ENCODE measurements at places on chromosomes 6 and 20.

- no peak for DNase-seq
Observed at GRCh38 chr20:46694484-46694883, 5.2 kb upstream of the TP53RK start.

- DNase-seq = no peak
Observed at GRCh38 chr6:128017288-128017687, 116.4 kb upstream of the THEMIS start.

DNA sequence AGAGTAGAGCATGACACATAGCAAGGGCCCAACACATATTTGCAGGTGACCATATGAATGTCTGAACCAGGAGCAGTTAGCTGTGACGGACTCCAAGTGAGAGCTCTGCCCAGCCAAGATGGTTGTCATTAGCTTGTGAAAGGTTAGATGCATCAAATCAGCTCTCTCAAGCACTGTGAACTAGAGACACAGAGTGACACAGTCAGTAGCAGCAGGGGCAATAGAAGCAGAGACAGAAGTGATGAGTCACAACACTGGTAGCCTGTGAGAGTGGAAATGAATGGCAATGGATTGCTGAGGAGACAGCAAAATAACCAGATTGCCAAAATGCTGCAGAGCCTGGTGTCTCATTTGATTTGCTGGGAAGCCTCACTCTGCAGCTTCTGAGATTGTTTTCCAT lies 558.9 kb downstream of the PKHD1 start:
- no peak for DNase-seq

GRCh38 chr6:47792216-47792733 lies 10.4 kb downstream of the OPN5 start:
- DNase-seq = no peak

- DNase-seq = peak; percentile 49
Observed at GRCh38 chr6:12289365-12289919, 719 bp upstream of the EDN1 start.

DNA sequence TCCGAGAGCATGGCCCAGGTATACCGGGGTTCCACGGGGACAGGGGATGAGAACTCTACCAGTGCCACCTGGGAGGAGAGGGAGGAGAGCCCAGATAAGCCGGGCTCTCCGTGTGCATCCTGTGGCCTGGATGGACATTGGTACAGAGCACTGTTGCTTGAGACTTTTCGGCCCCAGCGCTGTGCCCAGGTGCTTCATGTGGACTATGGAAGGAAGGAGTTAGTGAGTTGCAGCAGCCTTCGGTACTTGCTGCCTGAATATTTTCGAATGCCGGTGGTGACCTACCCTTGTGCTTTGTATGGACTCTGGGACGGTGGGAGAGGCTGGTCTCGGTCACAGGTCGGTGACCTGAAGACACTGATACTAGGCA lies 1.3 kb downstream of the TDRD6 start:
- DNase-seq = no peak

GRCh38 chr6:157646012-157646411 lies 177.0 kb upstream of the SNX9 start:
- no peak for DNase-seq

DNA sequence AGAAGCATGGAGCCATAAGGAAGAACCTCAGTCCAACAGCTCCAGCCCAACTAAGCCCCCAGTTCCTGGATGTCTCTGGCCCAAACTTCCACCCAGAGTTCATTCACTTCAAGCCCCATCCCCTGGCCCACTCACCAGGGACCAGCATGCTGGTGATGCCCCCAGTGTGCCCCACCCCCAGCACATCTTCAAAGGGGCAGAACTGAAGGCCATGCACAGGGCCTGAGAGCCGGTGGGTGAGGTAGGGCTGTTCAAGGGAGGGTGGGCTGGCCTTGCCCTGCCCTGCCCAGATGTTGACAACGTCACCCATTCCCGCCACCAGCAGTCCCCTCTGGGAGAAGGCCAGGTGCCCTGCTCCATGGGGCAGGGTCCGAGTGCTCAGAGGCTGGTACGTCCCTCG lies 3.6 kb downstream of the B3GALT4 start:
- no peak for DNase-seq

DNA sequence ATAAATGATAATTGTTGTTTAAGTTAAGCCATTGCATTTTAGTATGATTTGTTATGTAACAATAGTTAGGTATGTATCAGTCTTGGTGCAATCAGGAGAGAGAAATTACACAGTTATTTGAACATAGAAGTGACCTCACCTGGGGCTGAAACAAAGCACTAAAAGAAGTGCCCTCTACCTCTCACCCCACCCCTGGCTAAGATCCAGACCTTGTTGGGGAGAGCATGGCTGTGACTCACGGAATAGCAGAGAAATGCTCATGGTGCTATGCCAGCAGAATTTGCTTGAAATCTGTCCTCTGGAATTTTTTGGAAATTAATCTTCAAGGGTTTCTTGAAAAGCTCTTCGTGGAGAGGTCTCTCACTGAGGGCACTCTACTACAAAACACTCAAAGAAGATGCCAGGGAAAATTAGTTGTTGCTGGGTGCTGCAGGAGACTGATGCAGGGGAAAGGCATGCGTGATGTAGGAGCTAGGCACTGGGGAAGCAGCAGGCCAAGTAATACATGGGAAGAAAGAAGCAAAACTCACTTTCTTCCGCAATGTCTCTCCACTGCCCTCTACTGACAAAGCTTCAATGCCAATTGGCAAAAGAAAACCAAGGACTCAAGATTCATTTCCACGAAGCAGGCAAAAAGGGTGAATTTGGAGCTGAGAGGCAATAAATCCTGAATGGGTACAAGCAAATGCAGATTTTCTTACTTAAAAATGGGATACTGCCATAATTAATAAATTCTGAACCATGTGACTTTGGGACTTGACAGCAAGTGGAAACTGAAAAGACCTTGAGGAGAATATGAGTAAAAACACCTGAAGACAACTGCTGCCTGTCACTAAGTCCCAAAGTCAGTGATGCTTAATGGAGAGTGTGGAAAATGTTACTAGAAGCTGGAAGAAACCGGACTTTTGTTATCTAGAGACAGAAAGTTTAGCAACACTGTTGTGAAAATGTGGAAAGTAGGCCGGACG lies 136.3 kb upstream of the ZNF184 start:
- DNase-seq = no peak

- DNase-seq = no peak
Observed at GRCh38 chr6:148112851-148113319, 229.8 kb upstream of the SASH1 start.

GRCh38 chr6:43623880-43624785 lies 4.9 kb downstream of the GTPBP2 start:
- DNase-seq = no peak

DNA sequence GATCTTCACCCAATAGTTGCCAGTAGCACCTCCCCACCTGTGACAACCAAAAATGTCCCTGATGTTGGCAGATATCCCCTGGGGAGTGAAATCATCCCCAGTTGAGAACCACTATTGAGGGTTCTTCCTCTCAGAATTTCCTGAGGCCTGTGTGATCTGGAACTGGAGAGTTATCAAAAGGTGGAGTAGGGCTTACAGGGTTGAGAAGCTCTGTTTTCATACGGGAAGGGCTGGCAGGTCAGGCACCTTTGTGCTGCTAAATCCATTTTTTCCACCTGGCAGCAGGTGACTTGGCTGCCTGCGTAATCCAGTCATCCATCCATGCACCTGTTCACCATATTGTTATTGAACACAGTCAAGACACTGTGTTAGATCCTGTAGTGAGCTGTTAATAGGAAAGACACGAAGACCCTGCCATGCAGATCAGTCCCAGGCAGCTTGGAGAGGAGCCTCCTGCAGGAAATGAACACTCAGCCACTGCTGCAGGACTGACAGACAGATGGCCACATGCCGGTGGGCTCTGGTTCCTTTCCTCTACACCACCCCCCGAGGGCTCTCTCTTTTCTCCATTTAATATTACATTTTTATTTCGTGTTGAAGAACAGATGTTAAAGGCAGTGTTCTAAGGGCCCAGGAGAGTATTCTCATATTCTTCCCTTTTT lies 5.4 kb downstream of the DUSP22 start:
- DNase-seq = no peak

GRCh38 chr20:25360631-25361286 lies 29.9 kb downstream of the ABHD12 start:
- DNase-seq = no peak

DNA sequence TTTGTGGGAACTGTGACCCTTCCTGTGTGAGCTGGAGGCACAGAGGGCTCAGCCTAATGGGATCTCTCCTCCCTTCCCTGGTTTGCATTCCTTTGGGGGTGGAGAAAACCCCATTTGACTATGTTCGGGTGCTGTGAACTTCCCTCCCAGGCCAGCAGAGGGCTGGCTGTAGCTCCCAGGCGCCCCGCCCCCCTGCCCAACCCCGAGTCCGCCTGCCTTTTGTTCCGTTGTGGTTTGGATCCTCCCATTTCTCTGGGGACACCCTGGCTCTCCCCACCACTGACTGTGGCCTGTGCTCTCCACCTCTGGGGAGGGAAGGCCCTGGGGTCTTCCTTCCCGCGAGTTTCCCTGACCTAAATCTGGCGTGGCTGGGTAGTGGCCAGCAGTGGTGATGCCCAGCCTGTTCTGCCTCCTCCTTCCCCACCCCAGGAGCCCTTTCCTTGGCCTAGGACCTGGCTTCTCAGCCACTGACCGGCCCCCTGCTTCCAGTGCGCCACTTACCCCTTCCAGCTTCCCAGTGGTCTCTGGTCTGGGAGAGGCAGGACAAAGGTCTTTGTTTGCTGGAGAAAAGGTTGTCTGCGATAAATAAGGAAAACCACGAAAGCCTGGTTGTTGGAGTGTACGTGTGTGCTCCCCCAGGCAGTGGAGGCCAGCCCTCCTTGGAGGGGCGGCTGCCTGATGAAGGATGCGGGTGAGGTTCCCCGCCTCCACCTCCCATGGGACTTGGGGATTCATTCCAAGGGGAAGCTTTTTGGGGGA lies 4.9 kb downstream of the VEGFA start:
- DNase-seq = peak; percentile 51

GRCh38 chr6:163398815-163399214 lies 15.7 kb upstream of the QKI start:
- DNase-seq = no peak

GRCh38 chr6:141848029-141848890 lies 284.5 kb upstream of the GJE1 start:
- no peak for DNase-seq

DNA sequence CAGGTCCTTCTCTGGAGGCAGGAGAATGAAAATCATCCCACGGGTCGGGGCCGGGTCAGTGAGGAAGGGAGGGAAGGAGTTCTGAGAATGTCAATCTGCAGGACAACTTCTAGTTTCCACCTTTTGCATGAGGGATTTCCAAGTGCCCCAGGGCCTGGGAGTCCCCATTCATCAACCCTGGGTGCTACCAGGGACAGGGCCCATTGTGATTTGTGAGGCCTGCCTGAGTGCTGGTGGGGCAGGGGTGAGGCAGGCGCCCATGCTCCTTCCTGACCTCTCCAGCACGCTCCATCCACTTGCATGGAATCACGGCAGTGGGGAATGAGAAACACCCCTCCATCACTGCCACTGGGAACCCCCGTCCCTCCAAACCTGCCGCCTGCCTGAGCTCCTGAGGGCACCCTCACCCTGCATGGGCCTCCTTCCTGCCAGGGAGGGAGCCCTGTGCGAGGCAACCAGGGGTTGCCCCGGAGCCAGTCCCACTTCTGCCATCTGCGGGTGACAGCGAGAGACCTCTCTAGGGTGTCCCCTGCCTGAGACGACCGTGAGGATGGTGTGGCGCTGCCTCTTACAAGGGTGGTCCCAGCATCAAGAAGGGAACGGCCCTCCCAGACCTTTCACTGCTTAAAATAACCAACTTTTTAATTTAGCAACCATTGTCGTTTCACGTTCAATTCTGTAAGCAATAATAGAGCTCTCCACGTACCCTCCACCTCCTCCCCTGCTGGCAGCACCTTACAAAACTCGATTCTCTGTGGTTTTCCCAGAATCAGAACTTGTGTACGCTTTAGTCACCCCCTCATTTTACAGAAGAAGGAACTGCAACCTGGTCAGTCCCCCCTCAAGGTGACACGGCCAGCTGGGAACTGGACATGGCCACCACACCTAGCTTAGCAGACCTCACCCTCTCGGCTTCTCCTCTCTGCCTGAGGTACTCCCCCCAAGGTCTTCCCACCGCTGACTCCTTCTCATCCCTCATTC lies 28.6 kb downstream of the PMEPA1 start:
- DNase-seq = no peak

GRCh38 chr6:7881765-7882500 lies 28.7 kb downstream of the TXNDC5 start:
- no peak for DNase-seq

- DNase-seq = no peak
Observed at GRCh38 chr20:22423190-22423832, 161.1 kb downstream of the FOXA2 start.

GRCh38 chr6:106574741-106575458 lies 54.4 kb downstream of the RTN4IP1 start:
- DNase-seq = no peak

- DNase-seq = no peak
Observed at GRCh38 chr6:142189057-142189456, 42.0 kb downstream of the VTA1 start.

DNA sequence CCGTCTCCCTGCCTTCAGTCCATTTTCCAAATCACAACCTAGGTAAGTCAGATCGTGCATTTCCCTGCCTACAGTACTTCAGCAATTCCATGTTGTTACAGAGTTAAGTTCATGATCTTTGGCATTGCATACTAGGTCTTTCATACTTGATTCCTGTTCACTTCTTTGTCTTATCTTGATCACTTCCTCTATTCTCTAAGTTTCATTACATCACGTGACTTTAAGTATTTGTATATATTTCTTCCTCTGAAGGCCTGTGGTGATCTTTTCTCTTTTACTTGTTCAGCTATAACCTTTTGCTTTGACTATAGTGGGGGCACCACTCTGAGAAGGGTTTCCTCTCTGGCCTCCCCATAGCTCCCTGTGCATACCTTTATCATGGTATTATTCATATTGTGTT lies 100.2 kb downstream of the TRMT11 start:
- no peak for DNase-seq

DNA sequence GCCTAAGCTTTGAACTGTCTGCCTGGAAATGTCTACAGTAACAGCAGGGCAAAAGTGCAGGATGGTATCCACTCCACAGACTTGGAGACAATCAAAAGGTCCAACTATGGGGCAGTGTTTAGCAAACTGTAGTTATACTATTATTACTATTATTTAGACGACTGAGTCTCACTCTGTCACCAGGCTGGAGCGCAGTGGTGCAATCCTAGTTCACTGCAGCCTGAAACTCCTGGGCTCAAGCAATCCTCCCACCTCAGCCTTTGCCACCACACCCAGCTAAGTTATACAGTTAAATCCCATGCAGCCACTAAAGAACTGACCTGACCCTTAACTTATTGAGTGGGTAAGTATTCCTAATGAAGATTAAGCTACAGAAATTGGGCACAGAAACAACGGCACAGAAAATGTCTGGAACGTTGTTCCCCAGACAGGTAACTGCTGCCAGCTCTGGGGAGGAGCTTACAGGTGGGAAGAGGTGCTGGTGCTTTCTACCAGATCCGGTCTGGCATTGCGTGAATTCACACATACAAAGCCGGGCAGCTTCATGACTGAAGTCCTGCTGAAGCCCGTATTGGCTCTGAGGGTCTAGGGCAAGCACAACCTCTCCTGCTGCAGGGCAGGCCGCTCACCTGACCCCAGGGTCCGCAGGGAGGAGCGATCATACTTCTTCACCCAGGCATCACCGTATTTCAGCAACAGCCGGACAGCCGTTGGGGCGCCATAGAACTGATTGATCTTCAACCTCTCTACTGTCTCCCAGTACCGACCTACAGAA lies 27.0 kb upstream of the APMAP start:
- no peak for DNase-seq

- peak; percentile 43 for DNase-seq
Observed at GRCh38 chr6:142902636-142903053, 42.3 kb downstream of the HIVEP2 start.

Data from stimulated activated CD8-positive, alpha-beta memory T cell treated with anti-CD3 and anti-CD28 coated beads, Interleukin-2, amount 100 ng/mL, for 48 hours (primary cell).